ENCODE measurements at places on chromosomes 5 and 9.

- no peak for DNase-seq
These were observed 45.7 kb upstream of the FAM170A start for GRCh38 chr5:119583684-119584083.

DNA sequence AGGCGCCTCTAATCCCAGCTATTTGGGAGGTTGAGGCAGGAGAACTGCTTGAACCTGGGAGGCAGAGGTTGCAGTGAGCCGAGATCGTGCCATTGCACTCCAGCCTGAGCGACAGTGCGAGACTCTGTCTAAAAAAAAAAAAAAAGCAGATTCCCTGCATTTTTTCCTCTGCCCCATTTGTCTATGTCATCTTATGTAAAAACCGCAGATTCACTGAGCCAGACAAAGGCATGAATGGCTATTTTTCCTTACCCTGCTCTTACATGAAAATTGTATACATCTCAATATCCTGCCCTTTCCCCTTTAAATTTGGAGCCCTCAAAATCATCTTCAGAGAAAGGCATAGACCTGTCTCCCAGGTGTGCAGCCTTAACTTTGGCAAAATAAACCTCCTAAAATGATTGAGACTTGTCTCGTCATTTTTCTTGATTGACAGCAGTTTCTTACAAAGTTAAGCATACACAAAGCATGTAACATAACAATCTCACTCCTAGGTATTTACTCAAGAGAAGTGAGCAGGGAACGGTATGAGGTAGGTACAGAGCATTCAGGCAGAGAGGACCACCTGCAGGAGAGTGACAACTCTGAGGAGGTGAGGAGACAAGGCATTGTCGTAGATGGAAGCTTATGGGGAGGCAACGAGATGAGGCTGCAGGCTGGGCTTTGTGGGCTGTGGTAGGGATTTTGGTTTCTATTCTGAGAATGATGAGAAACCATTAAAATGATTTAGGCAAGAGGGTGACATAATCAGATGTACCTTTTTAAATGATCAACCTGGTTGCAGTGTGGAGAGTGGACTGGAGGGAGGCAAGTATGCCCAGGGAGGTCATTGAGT lies 65.7 kb upstream of the IL6ST start:
- peak; percentile 36 for DNase-seq

DNA sequence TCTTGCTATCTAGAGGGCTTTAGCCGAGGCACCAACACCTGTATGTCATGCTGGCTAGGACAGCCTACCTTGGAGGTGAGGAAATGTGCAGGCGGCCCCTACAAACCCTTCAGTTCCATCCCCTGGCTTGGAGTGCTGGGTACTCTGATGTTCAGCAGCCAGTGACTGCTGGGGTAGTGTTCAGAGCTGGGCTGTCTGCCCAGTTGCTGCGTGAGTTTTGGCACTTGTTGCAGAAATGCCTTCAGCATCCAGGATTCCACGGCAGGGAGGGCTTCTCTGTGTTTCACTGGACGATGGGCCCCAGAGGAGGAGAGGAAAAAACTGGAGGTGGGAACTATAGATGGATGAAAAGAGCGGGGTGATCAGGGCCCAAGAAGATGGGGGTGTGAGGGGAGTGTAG lies 10.4 kb downstream of the SWI5 start:
- DNase-seq = no peak

GRCh38 chr5:159091065-159091464 lies 8.7 kb downstream of the EBF1 start:
- no peak for DNase-seq

DNA sequence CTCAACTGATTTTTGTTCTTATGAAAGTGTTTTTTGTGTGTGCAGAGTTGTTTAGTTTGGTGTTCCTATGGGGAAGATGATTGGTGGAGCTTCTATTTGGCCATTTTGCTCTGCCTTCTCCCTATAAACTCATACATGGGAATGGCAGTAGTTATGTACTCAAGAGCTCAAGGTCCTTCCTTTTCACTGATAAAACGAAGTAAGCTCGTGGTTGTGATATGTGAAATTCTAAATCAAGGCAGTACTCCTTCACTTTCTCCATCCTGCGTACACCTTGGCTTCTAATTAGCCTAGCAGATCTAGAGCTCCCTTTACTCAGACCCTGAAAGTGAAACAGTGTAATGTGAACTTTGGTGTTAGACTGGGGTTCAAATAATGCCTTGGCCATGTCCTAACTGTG lies 159.3 kb upstream of the TNC start:
- no peak for DNase-seq
